Naive B cell (primary cell): ENCODE measurements at places on chromosomes 6 and 20.

- no peak for DNase-seq
These were observed 233.5 kb downstream of the TMEM242 start for GRCh38 chr6:157089851-157090250.

DNA sequence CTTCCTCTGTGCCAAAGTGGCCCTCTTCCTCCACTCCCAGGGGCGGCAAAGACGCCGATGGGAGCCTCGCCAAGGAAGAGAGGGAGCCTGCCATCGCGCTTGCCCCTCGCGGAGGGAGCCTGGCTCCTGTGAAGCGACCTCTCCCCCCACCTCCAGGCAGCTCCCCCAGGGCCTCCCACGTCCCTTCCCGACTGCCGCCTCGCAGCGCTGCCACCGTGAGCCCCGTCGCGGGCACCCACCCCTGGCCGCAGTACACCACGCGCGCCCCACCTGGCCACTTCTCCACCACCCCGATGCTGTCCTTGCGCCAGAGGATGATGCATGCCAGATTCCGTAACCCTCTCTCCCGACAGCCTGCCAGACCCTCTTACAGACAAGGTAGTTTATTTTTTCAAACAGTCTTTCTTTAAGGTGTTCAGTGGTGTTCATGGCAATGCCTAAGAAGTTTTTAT, 64.9 kb downstream of the FNDC1 start:
- no peak for DNase-seq

- no peak for DNase-seq
These were observed 9.8 kb upstream of the NDUFAF4 start for GRCh38 chr6:96907498-96907897.

DNA sequence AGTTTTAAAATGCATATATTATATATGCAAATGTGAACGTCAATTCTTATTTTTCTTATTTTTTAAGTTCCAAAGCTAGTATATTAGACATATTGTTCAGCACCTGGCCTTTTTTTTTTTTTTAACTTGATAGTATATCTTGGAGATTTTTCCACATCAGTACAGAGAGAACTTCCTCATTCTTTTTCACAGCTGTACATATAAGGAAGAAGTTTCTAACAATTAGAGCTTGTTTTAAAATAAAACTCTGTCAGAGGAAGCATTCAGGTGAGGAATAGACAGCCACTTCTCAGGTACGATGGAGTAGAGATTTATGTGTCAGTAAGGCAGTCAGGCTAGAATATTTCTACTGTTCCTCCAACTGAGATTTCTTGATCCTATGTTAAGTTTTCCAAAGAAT, 233.1 kb upstream of the SUPT3H start:
- DNase-seq, result no peak

DNA sequence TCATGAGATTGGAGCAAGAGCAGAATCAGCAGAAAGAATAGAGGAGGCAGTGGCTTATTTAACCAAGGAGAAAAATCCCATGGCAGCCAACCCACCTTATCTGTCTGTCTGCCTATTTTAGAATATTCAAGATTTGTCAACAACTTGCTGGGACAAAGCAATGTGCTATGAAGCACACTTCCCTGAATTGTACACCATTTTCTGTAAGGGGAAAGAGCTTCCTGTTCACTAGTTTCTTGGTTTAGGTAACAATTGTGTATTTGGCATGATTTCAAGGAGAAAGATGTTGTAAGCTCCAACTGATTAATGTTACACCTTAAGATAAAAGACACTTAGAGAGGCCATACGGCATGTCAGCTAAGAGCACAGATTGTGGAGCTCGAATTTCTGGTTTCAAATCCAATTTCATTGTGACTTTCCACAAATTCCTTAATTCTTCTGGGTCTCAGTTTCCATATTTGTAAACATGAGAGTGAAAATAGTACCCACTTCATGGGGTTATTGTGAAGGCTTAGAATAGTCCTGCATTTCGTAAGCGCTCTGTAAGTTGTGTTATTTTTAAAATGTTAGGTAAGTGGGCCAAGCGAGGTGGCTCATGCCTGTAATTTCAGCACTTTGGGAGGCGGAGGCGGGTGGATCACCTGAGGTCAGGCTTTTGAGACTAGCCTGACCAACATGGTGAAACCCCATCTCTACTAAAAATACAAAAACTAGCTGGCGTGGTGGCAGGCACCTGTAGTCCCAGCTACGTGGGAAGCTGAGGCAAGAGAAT, 4.8 kb upstream of the MUC22 start:
- no peak for DNase-seq

GRCh38 chr6:25691894-25692293, 39.9 kb downstream of the SCGN start:
- DNase-seq, result no peak

DNA sequence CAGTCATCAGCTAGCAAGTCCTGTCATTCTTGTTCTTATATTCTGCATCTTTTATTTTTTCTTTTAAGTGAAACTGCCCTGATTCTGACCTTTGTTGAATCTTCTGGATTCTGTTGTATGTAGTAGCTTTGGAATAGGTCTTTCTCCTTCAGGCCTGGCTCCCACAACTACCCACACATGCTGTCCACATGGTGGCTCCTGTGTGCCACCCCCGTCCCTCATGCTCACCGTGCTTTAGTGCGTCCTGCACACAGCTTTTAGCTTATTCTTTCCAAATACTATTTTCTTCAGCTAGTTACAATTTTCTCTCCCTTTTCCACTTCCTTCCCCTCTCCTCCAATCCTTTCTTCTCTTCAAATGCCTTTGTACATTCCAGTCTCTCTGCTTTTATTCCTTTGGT, 61.8 kb downstream of the CTNNBL1 start:
- no peak for DNase-seq

GRCh38 chr20:19264191-19264590, 51.7 kb downstream of the SLC24A3 start:
- DNase-seq, result no peak

GRCh38 chr6:16595514-16596120, 165.6 kb downstream of the ATXN1 start:
- DNase-seq, result no peak

DNA sequence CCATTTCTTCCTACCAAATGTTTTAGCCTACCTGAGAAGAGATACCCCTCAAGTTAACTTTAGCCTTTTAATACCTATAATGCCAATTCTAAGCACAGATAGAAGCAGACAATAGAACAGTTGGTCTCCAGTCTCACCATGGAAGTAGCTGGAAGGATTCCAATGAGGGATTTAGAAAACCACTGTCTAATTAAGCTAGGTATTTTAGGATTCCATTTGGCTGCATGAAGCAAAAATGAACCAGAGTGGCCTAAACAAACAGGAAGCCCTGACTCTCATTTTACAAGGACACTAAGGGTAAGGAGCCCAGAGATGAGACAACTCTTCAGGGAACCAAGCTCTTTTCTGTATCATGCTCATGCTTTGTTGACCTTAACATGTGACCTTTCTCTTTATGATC, 199.2 kb downstream of the ALDH8A1 start:
- no peak for DNase-seq

DNA sequence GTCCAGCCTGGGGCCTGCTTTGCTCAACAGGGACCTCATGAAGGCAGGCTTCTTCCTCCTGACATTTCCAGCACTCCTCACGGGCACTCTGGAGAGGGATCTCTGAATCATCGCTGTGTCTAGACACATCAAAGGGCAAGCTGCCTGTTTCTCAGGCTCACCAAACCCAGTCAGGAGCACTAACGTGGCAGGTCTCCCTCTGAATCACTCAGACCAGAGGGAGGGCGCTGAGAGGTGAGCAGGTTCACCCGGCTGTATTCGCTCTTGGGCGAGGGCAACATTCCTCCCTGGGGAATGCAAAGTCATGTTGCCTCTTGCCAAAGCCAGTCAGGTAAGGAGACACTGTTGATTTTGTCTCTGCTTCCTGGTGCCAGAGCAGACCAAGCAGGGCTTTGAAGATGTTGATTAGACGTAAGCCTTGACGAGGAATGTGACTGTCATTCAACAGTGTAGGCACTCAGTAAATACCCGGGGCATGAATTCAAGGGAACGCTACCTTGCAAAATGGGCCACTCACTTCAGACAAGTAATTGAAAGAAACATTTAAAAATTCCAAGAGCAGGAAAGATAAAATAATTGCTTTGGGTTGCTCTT, 50.1 kb downstream of the CYP24A1 start:
- DNase-seq, result no peak

DNA sequence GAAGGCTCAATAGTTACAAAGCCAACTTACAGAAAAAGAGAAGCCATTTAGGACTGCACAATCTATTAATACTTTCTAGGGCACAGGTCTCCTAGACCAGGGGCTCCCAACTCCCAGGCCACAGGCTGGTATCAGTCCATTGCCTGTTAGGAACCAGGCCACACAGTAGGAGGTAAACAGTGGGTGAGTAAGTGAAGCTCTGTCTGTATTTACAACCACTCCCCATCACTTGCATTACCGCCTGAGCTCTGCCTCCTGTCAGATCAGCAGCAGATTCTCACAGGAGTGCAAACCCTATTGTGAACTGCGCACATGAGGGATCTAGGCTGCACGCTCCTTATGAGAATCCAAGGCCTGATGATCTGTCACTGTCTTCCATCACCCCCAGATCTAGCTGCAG, 22.5 kb downstream of the TRAF3IP2 start:
- no peak for DNase-seq

GRCh38 chr6:53239526-53239925, 90.9 kb upstream of the GCM1 start:
- DNase-seq, result no peak

DNA sequence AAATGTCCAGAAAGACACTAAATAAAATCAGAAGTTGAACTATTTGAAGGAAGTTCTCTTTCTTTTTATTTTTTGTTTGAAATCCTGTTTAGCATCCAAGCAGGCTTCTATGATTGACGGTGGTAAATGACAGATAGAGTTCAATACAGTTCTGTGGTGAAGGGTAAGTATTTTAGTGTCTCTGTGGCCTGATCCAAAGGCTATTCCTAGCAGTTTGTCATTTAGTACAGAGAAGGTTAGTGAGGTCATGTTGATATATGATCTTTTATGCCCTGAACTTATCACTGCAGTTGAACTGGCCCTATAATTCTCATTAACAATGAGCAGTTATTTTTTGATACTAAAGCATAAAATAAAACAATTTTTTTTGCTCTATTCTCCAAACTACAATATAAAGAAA, 144.7 kb upstream of the HDAC2 start:
- no peak for DNase-seq

DNA sequence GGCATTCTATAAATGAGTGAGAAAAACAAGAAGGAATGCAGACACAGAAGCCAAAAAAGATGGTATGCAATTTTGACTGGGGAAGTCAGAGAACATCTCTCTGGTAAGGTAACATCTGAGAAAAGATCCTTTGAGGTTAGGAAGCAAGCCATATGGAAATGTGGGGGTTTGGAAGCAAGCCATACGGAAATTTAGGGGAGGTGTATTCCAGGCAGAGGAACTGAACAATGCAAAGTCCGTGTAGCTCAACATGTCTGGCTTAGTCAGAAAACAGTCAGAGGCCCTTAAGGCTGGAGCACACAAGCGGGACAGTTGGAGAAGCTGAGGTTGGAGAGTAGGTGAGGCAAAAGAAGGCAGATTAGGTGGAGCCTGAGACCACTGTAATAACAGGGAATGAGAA, 35.3 kb downstream of the RALGAPA2 start:
- no peak for DNase-seq

DNA sequence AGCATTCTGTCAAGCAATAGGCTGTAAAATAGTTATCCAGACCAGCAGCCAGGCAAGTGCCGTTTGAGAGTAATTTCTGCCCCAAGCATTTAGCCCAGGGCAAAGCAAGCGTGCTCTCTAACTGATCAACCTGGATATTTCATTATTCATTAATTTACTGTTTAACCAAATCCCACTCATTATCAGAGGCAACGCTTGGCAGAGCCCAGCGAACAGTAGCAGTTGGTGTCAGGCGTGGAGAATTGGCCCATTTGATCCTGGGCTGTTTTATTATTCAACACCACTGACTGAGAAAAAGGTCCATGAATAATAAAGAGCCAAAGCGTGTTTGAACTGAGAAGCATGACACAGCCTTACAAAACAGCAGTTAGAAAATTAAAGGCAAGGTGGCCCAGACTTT, 35.3 kb downstream of the TFAP2B start:
- DNase-seq, result no peak

- DNase-seq, result no peak
These were observed 14.9 kb downstream of the MAN1A1 start for GRCh38 chr6:119334535-119335264.

- no peak for DNase-seq
These were observed 70.7 kb downstream of the PRDM1 start for GRCh38 chr6:106156863-106157262.

DNA sequence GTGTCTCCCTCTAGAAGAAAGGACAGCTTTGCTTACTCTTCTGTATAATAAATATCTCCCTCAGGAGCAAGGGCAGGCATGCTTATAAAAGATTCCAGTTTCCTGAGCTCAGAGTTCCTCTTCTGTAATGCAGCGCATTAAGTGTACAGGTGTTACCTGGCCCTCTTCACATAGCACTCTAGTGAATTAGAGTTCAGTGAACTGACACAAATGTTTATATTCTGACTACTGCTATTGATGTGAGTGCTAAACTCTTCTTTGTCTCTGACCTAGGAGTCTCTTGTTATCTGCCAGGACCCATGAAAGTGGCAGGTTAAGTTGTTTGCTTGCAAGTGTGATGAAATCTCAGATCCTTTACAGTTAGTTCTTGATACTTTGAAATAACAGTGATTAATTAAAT, 33.5 kb downstream of the CYB5R4 start:
- no peak for DNase-seq

DNA sequence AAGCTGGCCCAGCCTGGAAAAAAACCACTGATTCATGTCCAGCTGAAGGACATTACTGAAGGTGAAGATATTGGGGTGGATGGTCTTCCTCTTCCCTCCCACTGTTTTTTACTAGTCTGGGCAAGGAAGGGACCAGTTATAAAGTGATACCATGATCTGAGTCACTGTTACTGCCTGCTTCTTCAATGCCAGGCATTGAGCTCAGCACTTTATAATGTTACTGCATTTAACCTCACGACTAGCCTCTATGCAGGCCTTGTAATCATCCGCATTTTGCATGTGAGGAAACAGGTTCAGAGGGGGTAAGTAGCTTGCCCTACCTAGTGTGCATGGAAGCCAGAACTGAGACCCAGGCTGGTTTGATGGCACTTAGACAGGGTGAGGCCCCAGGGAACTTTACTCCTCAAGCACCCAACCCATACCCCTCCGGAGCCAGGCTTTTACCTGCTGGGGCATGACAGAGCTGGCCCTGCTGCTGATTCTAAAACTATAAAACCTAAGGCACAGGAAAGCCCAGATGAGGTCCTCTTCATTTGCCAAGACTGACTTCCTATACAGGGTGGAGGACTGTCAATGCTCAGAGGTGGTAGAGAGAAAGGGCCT, 11.0 kb upstream of the KCNK5 start:
- no peak for DNase-seq

DNA sequence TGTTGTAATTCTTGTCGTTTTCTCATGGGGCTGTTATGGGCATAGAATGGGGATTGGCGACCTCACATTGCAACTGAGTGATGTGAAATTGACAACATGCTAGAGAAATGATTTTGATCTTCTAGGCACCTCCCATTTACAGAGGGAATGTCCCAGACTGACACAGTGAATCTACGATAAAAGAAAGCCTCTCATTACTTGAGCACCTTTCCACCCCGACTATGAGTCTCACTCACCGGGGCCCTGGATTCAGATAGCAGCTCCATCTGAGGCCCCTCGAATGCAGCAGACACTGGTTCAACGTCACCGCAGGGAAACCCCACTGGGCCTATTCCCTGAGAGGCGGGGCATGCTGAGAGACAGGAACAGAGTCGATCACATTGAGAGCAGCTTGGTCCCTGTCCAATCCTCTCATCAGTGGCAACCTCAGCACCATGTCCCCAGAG, 49.1 kb downstream of the NFATC2 start:
- no peak for DNase-seq
